ENCODE measurements at places on chromosomes 16 and 17. TPM values are rescaled to one million over a fixed set of nuclear protein-coding genes. Genes with fewer than 3 reads are reported as not detected.

Gene STX1B
- total RNA-seq, result under 0.01 TPM

Gene HIRIP3
- 5.5 TPM for total RNA-seq

Gene TBC1D3E
- not detected for total RNA-seq

Gene TBC1D26
- not detected for total RNA-seq

Gene TNFRSF12A
- total RNA-seq, result 303 TPM

Gene HP
- total RNA-seq, result not detected

Gene SMARCD2
- 83.2 TPM for total RNA-seq

Gene CRHR1
- total RNA-seq, result not detected

Gene CHST4
- not detected for total RNA-seq

Gene C1QTNF8
- total RNA-seq, result not detected

Gene ENO3
- total RNA-seq, result 2.3 TPM

Gene APOBR
- not detected for total RNA-seq

Gene KCNG4
- not detected for total RNA-seq

Gene ACE
- 52.6 TPM for total RNA-seq

Gene DNAI2
- not detected for total RNA-seq

Gene SAMD14
- total RNA-seq, result 4.6 TPM

Gene NPIPB9
- 1.6 TPM for total RNA-seq

Gene KRTAP4-6
- not detected for total RNA-seq

Gene UMOD
- total RNA-seq, result not detected

Gene ADAP2
- total RNA-seq, result 0.15 TPM

Gene BBS2
- total RNA-seq, result 50.0 TPM

Gene NUBP1
- 29.0 TPM for total RNA-seq

Gene ANKRD40CL
- not detected for total RNA-seq

Gene GCGR
- total RNA-seq, result not detected

Gene ACSM2A
- total RNA-seq, result not detected

Gene CCDC154
- total RNA-seq, result under 0.01 TPM

Gene CCL7
- 1.3 TPM for total RNA-seq

Gene C16orf96
- total RNA-seq, result not detected

Gene MAF
- total RNA-seq, result 0.61 TPM

Gene PCGF2
- total RNA-seq, result 5.5 TPM

Gene SUPT6H
- total RNA-seq, result 26.3 TPM

Gene WNK4
- 0.32 TPM for total RNA-seq

Gene EFNB3
- 0.15 TPM for total RNA-seq
